NCI-H1105 treated with DMSO at 0.1 percent for 48 hours (cell line): ENCODE measurements at places on chromosomes 12 and 14.

GRCh38 chr12:75337905-75338304 is 3.4 kb downstream of the GLIPR1L1 start:
- no peak for DNase-seq

- no peak for DNase-seq
Measured at GRCh38 chr12:88388566-88389540, 191.4 kb downstream of the KITLG start.

DNA sequence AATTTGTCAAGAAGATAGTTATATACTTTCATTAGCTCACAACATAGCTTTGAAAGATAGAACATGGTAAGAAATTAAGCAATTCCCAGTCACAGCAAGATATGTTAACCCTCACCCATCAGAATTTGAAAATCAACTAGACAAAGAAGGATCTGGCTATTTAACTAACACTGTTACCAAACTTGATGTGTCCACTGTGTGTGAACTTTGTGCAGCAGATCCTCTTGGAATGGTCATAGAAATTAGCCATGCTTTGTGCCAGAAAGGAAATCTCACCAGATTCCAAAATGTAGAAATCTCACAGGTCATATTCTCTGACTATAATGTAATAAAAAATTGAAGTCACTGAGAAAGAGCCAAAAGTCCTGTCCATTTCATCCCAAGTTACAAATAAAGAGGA is 46.1 kb downstream of the ZNF664 start:
- no peak for DNase-seq

GRCh38 chr14:36423430-36423829 is 96.6 kb downstream of the NKX2-1 start:
- DNase-seq, result no peak

DNA sequence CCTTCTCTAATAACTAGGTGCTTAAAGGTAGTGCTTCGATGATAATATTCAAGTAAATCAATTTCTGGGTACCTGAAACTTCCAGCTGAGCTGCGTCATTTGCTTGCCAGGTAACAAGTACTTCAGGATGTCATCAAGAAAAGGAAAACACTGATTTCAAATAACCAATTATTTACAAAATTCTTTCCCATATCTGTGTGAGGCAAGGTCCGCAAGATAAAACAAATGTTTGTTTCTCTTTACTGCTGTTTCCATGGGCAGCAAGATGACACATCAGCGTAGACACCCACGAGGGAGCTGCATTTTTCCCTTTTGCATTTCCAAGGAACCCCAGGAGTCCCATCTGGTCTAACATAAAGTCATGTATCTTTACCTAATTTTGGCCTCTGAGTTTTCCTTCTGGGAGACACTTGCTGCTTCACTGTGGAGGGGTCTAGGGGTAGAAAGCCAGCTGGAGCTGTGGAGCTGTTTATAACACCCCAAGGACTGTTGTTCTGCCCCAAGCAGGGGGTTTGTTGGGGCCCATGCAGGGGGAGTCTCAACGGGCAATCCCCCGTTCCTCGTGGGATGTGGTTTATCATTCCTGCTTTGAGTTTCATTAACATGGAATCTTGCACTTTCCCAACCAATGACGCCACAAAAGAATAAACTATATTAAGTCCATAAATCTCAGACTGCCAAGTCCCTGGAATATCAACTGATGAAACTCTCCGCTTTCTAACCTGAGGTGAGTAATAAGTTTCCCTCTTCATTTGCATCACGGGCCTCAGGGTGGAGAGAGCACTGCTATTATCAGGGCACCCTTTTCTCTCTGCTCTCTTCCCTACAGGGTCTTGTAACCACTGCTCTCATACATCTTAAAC is 112.8 kb upstream of the PELI2 start:
- no peak for DNase-seq

GRCh38 chr12:13197526-13198143 is 1.1 kb downstream of the EMP1 start:
- no peak for DNase-seq
